ENCODE measurements at places on chromosomes 7 and 10.
A peak's percentile ranks its signal among the peaks of the same experiment; 100 is the strongest.

DNA sequence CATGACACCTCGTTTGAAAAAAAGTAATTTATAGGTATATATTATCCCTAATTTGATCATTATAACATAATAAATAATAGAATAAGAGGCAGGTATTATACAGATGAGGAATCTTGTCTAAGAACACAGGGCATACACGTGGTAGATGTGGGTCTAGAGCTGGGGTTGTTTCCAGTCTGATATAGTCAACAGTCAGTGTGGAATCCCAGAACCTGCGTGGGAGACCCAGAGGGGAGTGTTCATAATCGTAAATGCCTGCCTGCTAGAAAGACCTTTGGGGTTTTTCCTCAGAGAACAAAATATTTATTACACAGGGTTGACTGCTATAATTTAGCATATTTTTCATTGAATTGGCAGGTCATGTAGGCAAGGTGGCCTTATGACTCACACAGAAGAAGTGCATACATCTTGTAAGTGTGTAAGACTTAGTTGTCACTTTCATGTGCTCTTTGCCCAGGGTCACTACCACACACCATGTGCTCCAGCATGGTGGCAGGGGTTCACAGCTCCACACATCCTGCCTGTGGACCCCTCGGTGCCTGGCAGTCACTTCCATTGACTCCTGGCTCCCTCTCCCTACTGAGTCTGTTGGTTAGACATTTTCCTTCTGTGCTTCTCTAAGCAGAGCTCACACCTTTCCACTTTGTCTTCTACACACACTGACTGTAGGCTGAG lies 94.9 kb upstream of the IKZF1 start:
- DNase-seq, result no peak

- DNase-seq, result no peak
These were observed 515.9 kb downstream of the PARD3 start for GRCh38 chr10:34299105-34299611.

DNA sequence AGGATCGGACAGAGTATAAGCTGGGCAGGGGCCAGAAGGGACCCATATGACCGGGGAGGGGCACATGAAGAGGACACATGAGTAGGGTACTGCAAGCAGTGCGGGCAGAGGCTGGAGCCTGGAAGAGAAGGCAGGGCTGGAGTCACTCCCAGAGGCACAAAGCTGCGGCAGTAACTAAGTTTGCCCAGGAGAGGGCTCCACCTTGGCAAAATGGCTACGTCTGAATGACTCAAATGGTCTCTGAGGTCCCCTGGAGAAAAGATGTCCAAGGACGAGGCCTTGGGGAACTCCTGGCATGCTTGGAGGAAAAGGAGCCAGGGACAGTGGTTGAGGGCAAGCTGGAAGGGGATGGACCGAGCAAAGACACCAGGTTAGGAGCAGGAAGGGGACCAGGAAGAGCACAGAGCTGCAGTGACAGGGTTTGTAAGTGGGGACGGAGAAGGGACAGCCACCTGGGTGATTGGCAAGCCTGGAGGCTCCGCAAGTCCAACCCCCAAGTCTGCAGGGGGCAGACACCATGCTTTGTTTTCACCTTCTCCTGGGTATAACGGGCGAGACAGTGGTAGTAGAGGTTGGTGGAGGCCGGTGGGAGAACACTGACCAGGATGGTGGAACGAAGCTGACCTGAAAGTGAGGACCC lies 43.1 kb upstream of the LBX1 start:
- peak; percentile 34 for DNase-seq

DNA sequence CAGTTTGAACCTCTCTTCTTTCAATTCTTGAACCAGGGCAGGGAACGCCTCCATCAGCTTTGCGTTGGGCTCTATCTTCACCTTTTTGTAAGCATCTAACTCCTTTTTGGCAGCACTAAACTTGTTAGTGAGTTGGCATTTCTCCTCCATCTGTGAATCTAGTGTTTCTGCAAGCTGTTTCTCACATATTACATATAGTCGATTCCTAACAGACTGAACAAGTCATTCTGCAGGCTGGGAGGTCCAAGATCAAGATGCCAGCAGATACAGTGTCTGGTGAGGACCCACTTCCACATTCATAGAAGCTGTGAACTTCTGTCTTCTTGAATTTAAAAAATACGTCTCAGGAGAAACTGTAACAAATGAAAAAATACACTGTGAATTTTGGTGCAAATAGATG lies 539.7 kb downstream of the ANKRD7 start:
- DNase-seq, result no peak

GRCh38 chr7:83429493-83429892 lies 219.4 kb downstream of the SEMA3E start:
- DNase-seq, result no peak

GRCh38 chr10:127474501-127474900 lies 74.6 kb upstream of the NPS start:
- DNase-seq, result no peak

DNA sequence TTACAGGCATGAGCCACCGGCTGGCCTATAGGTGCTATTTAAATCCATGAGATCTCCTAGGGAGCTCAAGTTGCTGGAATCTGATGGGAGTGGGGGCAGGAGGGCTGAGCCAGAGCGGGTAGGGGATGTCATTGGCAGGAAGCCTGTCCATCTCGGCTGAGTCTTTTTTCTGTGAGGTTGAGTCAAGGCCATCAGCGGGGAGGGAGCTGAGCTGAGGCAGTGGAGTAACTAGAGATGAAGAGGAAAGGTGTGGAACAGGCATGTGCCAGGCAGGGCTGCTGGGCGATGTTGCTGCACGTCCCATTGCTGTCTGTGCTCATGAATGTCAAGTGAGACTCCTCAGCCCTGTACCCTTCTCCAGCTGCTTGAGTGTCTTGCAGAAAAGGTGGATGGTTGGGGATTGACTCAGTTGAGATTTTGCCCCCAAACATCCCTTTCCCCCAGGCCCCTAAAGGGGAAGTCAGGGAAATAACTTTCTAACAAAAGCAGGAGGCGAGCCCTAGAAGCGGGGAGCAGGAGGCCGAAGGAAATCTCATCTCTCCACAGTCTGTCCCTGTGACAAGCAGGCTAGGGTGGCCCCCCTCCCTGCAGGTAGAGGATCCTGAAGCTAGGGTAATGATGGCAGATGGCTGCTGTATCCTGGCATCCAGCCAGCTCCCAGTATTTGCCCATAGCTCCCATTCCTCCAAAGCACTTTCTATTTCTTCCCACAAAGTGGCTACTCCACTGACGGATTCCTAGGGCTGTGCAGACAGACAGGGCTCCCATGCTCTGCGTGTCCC lies 5.4 kb downstream of the ATP6V1F start:
- DNase-seq, result no peak

- DNase-seq, result no peak
These were observed 69.5 kb downstream of the CACNA2D1 start for GRCh38 chr7:82373926-82374635.

- DNase-seq, result no peak
These were observed 84.9 kb downstream of the GPAM start for GRCh38 chr10:112098682-112099081.

GRCh38 chr7:42380401-42380800 lies 143.4 kb upstream of the GLI3 start:
- no peak for DNase-seq

GRCh38 chr10:61866700-61867368 lies 34.7 kb upstream of the ARID5B start:
- DNase-seq, result no peak

DNA sequence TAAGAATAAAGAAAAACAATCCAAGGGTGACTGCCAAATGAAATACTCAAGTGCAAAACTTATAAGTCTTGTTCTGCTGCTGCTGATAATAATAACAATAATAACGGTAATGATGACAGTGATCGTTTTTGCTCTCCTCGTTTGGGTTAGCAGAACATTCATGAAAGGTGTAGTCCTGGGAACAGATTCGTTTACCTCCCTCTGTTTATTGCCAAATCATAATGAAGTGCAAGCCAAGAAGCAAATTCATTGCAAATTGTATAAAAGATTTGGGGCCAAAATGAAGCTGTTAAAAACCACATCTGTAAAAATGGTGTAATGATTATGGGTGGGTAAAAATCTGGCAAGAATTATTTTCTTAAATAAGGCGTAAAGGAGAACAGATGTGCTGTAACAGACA lies 587.2 kb upstream of the MKI67 start:
- DNase-seq, result no peak

GRCh38 chr10:2914741-2915140 lies 152.6 kb upstream of the PFKP start:
- DNase-seq, result no peak

- DNase-seq, result no peak
These were observed 19.3 kb upstream of the ZNF680 start for GRCh38 chr7:64581926-64582894.

- DNase-seq, result no peak
These were observed 54.0 kb downstream of the ADAM12 start for GRCh38 chr10:126334272-126334671.

DNA sequence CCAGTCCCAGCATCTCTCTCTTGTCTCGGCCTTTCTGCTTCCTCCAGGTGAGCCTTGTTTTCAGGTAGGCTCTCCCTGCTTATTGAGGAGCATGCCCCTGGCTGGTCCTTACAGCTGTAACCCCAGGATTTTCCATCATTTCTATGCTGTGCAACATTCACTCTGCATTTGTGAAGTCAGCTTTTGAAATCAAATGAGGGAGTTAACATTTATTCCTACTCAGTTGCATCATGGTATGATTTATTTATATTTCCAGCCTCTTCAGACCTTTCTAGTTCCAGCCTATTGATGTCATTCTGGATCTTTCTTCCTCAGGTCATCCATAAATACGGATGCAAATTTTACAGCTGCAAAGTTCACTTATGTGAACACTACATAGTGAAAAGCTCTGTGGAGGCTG lies 755.6 kb downstream of the TYW1 start:
- no peak for DNase-seq

DNA sequence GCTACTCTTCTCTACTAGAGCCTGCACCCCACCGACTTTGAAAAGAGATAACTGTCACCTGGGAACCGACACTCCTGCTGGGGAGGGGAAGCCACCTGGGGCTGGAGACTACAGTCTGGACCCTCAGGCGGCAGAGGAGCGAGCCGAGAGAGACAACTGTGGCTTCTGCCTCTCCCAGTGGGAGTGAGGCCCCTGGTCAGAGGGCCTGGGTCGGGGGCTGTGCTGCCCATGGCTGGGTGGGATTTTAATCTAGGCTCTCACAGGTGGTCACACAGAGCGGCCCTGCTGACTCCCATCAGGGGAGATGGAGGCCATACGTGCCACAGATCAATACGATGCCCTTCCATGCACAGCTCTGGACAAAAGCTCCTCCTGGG lies 372.1 kb downstream of the DNAJB6 start:
- peak; percentile 21 for DNase-seq

- no peak for DNase-seq
These were observed 44.5 kb upstream of the AGR3 start for GRCh38 chr7:16926283-16926682.

- DNase-seq, result no peak
These were observed 92.8 kb downstream of the WDR37 start for GRCh38 chr10:1148855-1149605.

DNA sequence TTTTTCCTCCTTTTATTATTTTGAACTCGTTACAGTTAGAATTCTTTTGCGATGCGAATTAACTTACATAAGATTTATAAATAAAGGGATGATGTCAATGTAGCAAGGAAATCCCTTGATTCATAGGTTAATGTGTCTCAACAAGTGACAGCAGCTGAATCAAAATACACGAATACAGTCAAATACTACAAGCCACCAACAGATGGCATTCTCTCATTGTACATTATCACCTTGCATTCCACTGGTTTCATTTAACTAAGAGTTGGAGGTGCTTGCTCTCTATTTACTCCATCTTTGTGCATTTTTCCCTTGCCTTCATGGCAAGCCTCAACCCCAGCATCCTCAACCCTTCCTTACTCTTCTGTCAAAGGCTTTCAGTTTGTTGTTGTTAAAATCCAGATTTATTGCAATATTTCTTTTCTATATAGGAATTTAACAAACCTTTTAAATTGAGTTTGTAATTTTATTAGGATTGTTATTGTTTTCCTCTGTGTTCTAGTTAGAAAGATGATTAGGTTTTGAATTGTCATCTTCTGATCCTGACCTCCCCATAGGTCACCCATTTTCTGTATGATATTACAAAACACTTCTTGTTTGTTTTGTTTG lies 78.3 kb downstream of the SLC25A40 start:
- peak; percentile 30 for DNase-seq

DNA sequence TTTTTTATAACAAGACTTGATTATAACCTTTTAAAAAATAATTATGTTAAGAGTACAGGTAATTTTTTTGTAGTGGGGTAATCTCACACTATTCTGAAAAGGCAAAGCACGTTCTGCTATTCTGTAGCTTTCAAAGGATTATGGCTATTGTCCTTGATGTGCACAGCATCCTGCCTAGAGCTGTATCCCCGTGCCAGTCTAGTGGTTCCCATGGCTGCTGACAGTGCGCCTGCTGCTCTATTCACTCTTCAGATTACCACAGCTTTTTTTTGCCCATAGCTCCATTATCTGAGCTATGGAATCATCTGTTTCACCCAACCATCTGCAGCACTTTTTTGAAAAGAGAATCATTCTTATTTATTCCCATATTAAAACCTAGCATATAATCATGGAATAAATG lies 723.4 kb downstream of the PHTF2 start:
- no peak for DNase-seq

DNA sequence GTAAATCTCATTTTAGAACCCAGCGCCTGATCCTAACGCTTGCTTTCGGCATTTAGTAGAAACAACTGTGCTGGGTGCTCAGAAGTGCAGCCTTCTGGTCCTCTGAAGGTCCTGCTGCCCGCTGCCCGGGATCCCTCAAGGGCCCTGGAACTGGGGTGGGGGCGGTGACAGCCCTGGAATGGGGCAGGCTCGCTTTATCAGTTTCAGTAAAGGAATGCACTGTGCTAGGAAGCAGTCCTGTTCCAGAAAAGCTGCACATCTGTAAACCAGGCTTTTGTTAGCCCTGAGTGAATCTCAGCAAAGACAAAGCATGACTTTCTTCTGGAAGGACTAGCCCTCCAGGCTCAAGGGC lies 254.6 kb downstream of the TNS3 start:
- DNase-seq, result no peak

DNA sequence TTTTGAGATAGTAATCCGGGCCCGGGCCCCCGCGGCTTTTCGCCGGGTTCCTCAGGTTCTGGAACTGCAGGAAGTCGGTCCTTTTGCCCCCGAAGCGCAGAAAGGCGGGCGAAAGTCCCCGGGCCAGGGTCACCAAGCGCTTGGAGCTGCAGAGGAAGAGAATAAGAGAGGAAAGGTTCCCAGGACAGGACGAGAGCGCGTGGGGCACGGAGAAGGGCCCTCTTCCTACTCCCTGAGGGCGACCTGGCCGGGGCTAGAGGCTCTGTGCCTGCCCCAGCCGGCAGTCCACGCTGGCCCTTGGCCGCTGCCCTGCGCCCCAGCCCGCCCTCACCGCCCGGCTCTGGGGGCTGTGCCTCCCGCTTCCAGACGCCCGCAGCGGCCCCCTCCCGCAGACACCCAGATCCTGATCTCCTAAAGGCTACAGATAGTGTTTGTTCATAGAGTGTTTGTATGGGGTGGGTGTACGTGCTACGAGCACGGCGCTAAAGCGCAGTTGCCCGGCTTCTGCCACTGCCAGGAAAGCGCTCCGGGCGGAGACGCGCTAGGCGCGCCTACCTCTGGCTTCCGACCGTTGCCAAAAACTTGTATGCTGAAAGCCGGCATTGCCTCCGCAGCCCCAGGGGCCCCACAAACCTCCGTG lies 3.2 kb downstream of the HPSE2 start:
- DNase-seq, result no peak

All from CD8-positive, alpha-beta memory T cell (primary cell).